Stimulated activated CD4-positive, alpha-beta T cell treated with anti-CD3 and anti-CD28 coated beads, Interleukin-4, amount 100 ng/mL, for 48 hours (primary cell): ENCODE measurements at places on chromosomes 2 and 18.

GRCh38 chr2:143877876-143878530, 641.9 kb downstream of the ZEB2 start:
- no peak for DNase-seq

GRCh38 chr2:8663997-8664396, 17.9 kb upstream of the ID2 start:
- DNase-seq: no peak

- no peak for DNase-seq
These were observed 24.6 kb downstream of the EFR3B start for GRCh38 chr2:25066455-25066854.

GRCh38 chr18:9796935-9797549, 88.7 kb upstream of the TXNDC2 start:
- DNase-seq: no peak

GRCh38 chr2:208479342-208479741, 72.8 kb downstream of the PTH2R start:
- DNase-seq: no peak

- no peak for DNase-seq
These were observed 5.3 kb downstream of the RNU2-63P start for GRCh38 chr2:88011011-88011410.

GRCh38 chr2:222433332-222434173, 9.2 kb downstream of the SGPP2 start:
- DNase-seq: no peak

DNA sequence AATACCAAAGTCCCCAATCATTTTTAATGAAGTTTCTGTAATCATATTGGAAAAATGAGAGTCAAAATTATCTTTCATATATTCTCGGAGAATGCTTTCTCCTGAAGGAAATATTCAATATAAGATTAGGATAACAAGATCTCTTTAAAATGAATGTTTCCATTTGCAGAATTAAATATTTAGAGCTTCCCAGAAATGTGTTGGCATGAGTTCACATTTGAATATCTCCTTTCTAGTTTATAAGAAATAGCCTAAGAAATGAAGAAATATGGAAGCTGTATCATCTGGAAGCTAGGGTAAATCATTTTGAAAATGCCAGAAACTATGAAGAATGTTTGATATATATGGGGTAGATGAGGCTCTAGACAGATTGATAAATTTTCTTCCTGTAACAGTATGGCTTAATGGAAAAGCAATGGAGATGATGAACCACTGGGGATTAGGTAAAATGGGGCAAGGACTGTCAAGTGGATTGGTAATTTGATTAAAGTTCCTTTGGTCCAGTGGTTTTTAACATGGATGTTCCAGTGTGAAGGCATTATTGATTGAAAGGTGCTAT, 184.6 kb upstream of the ZNF804A start:
- DNase-seq: no peak
